Parietal lobe (tissue), 2 donors: ENCODE measurements at places on chromosomes 1 and 21. TPM values are rescaled to one million over a fixed set of nuclear protein-coding genes. Genes with fewer than 3 reads are reported as not detected.

Gene TBX19
- 1.6 TPM for total RNA-seq

Gene ERVH48-1
- not detected for total RNA-seq

Gene CELA2B
- not detected for total RNA-seq

Gene OR14K1
- total RNA-seq, result 0.94 TPM

Gene CCDC190
- 0.94 TPM for total RNA-seq

Gene FCGR1A
- total RNA-seq, result 5.6 TPM
